BE2C (cell line): ENCODE measurements at places on chromosomes 4 and X.

GRCh38 chrX:70453024-70453618, 8.5 kb downstream of the DLG3 start:
- DNase-seq: no peak

- no peak for DNase-seq
Measured at GRCh38 chrX:70352496-70352895, 62.6 kb downstream of the KIF4A start.

DNA sequence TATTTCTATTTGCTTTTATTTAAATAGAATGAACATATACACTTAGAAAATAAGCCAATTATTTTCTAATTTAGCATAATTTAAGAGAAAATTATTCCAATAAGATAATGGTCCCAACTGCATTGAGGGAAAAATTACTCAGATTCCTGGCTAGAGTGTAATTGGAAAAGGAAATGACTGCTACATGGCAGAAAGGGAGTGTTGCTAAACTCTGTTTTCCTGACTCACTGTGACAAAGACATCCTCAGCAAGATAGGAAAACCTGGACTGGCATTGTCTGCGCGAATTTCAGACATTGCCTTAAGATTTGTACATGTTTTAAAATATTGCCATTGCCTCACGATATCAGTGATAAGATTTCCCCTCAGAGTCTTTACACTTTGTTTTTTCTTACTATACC, 8.2 kb downstream of the TNIP3 start:
- DNase-seq: no peak

GRCh38 chr4:6332669-6333050, 63.0 kb downstream of the WFS1 start:
- DNase-seq: no peak

DNA sequence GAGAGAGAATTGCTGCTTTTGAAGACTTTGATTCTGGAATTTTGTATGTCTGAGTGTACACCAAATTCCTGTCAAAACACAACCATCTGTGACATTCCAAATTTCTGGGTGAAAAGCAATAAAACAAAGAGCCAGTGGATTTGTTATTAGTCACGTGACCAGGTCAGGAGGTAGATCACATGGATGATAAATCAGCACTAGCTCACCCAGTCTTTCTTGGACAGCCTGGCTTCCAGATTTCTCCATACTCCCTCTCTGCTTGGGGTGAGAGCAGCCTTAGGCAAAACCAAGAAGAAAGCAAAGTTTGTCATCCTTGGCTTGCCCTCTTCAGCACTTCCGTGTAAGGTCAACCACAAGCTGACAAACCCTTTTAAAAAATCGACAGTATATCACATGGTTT, 194.2 kb downstream of the CLCN4 start:
- no peak for DNase-seq

DNA sequence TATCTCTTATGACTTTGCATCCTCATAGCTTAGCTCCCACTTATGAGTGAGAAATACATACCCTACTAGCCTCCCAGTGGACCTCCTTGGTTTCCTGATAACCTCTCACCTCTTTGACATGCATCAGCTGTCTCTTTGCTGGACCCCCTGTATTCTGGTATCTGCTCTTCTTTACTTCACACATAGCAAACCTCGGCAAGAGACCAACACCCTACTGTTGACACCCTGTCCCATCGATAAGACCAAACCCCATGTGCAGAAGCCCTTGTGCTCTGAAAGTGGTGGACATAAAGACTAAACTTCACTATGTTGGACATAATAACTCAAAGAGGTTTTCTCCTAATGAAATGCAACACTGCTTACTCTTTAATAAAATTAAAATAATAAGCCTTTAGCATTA, 75.7 kb downstream of the RNF150 start:
- DNase-seq: no peak

DNA sequence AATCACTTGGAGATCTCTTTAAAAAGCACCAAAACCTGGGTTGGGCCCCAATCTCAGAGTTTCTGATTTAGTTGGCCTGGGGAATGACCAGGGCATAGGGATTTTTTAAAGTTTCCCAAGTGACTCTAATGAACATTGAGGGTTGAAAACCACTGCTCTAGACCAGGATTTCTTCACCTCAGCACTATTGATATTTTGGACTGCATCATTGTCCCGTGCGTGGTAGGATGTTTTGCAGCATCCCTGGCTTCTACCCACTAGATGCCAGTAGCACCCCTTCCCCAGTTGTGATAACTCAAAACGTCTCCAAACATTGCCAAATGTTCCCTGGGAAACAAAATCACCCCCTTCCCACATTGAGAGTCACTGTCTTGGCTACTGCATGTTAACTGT, 61.8 kb downstream of the ATXN3L start:
- DNase-seq: no peak

DNA sequence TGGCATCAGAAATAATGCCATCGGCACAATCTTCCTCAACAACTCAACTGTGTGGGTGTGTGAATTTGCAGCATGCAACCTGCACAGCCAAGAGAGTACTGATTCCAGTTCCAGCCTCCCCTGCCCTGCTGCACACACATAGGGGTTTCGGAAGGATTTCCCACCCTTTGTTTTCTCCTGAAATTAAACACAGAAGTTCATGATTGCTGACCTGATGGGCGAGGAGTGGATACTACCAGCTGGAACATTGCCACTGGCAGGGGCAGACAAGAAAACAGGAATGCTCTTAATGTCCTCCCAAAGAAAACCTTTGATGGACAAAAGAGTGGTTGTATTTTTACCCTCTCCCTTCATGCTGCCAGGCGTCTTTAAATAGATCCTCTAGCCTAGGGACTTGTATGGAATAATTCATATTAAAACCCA, 4.8 kb downstream of the NDP start:
- DNase-seq: no peak

DNA sequence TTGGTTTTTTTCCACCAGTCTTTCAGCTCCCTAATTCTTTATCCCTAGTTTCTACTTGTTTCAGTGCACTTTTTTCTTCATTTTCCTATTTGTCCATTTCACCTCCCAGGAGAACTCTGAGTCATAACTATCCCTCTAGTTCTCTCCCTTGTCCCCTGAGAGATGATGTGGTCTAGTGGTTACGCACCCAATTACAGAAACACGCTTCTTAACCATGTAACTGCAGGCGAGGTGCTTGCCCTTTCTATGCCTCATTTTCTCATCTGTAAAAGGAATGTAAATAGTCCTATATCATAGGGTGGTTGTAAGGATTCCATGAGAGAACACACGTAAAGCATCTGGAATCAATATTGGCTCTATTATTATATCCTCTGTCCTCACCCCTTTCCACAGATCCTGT, 8.8 kb upstream of the GRPR start:
- no peak for DNase-seq

DNA sequence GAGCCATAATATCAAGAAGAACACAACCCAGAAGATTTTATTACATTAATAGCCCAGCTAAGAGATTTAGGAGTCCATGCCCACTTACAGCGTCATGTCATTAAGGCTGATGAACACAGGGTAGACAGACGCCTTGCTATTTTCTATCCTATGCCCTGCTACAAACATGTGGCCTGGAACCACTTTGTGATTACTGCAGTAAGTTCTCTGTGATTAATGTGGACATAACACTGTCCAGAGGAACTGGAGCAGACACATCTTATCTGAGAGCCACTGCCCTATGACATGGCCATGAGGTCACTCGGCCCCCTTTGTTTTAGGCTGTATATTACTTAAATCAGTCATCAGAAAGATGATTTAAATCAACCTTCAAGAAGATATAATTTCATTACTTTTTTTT, 211.7 kb downstream of the MAML3 start:
- peak; percentile 56 for DNase-seq

DNA sequence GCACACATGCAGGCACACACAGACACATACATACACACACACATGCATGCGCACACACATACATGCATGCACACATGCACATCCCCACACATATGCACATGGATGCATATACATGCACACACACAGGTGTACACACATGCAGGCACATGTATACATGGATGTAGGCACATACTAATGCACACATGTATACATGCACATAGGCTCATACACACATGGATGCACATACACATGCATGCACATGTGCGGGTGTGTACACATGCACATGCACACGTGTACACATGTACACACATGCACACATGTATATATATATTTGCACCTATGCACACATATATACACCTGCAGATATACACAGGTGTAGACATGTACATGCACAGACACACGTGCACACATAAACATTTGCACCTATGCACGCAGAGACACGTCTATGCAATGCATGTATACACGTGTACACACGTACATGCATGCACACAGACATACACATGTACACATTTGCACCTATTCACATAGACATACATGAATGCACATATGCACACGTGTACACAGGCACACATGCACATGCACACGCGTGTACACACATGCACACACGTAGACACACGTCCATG, 4.0 kb downstream of the PLCXD1 start:
- DNase-seq: no peak

GRCh38 chr4:70874268-70875156, 27.7 kb upstream of the MOB1B start:
- DNase-seq: no peak

GRCh38 chrX:103687073-103687695, 685 bp upstream of the MORF4L2 start:
- DNase-seq: peak; percentile 89

DNA sequence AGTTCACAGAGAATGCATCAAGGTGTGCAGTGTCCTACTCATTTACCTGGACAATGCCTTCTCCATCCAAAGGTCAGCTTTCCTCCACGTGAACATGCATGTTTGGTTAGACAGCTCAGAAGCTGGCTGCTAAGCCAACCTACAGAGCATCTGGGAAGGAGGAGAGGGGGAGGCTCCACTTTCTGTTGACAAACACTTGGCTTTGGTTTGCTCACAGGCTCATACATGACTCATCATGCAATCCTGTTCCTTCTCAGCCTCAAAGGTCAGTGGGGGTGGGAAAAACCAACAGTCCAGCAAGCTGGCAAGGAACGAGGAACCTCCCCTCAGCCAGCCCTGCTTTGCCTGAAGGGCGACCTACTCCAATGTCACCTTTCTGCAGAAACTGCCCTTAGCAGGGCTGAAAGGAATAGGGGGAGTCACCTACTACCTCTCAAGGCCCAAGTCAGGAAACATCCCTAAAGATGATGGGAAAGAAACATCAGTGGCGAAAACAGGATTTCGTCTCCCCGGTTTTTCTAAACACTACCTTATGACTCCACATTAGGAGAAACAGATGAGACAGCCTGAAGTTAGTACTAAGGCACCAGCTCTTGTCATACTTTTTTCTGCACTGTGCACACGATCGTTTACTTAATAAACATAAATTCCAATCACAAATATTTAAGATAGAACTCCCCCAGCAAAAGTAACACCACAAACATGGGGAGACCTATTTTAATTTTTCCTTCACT, 37.9 kb downstream of the RELL1 start:
- peak; percentile 40 for DNase-seq

- DNase-seq: no peak
Measured at GRCh38 chr4:10721616-10722015, 37.0 kb upstream of the CLNK start.

GRCh38 chr4:113183032-113183605, 133.7 kb downstream of the ANK2 start:
- DNase-seq: no peak

- peak; percentile 24 for DNase-seq
Measured at GRCh38 chrX:50941638-50942037, 31.1 kb downstream of the BMP15 start.

GRCh38 chrX:106917830-106918500, 2.2 kb upstream of the CLDN2 start:
- DNase-seq: no peak

GRCh38 chrX:16558489-16558888, 91.5 kb upstream of the S100G start:
- no peak for DNase-seq

DNA sequence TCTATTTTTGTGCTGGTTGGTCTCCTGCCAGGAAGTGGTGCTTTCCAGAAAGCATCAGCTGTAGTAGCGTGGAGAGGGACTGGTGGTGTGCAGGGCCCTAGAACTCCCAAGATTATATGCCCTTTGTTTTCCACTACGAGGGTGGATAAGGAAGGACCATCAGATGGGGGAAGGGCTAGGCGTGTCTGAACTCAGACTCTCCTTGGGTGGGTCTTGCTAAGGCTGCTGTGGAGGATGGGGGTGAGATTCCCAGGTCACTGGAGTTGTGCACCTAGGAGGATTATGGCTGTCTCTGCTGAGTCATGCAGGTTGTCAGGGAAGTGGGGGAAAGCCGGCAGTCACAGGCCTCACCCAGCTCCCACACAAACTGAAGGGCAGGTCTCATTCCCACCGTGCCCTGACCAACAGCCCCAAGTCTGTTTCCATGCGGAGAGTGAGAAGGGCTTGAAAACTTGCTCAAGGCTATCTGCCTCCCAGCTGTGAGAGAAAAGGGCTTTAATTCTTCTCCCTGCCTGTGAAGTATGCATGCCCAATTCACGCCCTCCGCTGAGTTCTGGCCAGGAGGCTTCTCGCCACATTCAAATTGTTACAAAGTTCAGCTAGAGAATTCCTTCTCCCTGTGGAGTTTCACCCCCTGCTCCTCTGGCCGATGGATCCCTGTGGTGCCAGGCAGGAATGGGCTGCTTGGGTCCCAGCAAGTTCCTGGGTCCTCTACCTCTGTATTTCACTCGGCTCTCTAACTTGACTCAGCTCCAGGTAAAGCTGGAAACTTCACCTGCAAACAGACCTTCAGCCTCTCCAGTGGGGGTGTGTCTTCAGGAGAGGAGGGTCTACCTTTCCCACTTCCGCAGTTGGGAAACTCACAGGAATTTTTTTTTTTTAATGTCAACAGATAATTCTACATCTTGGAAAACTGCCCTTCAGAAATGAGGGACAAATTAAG, 7.7 kb upstream of the CSTF2 start:
- no peak for DNase-seq

- DNase-seq: peak; percentile 54
Measured at GRCh38 chrX:68822641-68823410, 6.0 kb upstream of the EFNB1 start.

DNA sequence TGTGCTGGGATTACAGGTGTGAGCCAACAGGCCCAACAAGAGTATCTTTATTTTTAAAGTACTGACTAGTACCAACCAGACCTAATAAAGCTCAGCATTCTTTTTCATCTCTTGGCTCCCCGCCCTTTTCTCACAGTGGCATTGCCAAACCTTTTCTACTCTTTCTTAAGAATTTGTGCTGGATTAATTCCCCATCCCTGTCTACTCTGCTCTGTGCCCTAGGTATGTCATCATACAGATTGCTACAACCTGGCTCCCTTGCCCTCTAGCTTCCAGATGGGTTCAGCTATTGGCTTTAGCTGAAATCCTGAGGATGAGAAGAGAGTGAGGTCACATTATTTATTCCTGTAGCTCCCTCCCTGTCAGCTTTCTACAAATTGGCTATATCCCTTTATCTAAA, 34.9 kb upstream of the CCNI start:
- no peak for DNase-seq

DNA sequence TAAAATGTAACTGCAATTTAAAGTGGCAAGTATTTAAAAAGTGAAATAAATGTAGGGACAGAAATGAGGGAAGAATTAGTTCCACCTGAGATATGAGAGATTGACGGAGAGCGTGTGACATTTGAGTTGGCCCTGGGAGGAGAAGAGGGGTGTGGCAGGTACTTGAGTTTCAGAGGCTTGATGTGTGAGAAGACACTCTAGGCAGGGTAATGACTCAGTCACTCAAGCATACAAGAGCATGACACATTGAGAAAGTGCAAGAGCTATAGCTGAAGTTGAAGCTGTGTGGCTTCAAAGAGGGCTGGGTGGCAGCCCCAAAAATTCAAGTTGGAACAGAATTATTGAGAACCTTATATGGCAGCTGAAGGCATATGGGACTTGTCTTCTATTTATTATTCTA, 420.5 kb downstream of the SLITRK2 start:
- no peak for DNase-seq
